ENCODE measurements at places on chromosomes 2 and 18.

- no peak for DNase-seq
Measured at GRCh38 chr2:209970271-209970670, 32.2 kb upstream of the RPE start.

- no peak for DNase-seq
Measured at GRCh38 chr2:31188131-31188530, 29.2 kb downstream of the CAPN14 start.

GRCh38 chr2:14292964-14293363 lies 339.6 kb upstream of the LRATD1 start:
- no peak for DNase-seq

- no peak for DNase-seq
Measured at GRCh38 chr2:219718066-219718465, 90.6 kb downstream of the SLC4A3 start.

- DNase-seq: no peak
Measured at GRCh38 chr2:226995625-226996041, 159.8 kb downstream of the RHBDD1 start.

DNA sequence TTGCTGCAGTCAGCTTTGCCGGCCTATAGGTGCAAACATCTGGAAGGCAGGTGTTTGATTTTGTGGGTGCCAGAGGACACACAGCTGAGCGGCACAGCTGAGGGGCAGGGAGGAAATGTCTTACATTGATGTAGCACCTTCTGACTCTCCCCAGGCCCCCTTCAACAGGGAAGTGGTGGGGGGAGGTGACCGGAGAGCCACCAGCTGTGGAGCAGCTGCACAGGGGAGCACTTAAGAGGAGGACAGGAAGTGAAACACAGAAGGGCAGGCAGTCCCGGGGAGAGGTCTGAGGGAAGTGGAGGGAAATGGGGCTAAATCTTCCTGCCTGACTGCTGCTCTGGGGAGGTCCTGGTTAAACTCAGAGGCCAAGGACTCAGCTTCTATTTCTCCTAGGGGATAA lies 409.1 kb downstream of the TNS1 start:
- DNase-seq: no peak

DNA sequence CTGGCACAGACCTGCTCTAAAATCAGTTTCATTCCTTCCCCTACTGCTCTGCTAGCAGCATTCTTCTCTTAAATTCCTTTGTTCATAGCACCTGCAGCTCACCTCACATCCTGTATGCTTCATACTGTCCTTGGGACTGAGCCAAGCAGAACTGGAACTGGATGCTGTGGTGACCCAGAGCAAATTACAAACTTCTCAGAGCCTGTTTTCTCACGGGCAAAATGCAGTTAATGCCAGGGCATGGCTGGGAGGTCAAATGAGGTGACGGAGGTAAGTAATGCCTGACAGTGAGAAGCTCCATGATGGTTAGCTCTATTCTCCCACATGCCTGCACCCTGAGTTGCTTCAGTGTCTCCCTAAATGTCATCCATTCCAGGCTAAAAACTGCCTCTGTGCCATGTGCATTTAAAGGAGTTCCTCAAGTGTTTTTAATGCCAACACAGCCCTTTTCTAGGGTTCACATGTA lies 29.7 kb downstream of the C2orf42 start:
- no peak for DNase-seq

DNA sequence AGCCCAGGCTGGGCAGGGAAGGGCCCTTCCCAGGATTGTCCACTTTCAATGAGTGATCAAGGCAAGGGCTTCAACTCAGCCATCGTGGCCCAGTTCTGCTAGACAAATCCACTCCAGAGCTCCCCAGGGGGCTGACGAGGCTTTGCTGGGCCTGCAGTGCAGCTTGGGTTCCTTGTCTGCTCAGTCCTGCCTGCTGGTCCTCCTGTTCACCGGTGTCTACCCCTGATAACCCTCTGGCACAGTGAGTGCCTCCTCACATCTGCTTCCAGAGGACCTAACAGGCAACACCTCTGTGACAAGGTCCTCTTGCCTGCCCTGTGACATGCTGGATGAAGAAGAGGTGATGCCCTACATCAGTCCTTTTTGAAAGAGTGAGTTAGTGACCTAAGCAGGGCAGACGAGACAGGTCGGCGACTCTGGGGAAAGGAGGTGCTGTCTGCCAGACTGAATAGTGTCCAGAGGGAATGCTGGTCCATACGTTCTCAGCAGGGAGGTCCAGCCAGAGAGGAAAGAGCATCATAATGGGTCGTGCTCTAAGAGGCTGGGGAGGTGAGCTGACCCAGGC lies 20.9 kb upstream of the KCNF1 start:
- no peak for DNase-seq

DNA sequence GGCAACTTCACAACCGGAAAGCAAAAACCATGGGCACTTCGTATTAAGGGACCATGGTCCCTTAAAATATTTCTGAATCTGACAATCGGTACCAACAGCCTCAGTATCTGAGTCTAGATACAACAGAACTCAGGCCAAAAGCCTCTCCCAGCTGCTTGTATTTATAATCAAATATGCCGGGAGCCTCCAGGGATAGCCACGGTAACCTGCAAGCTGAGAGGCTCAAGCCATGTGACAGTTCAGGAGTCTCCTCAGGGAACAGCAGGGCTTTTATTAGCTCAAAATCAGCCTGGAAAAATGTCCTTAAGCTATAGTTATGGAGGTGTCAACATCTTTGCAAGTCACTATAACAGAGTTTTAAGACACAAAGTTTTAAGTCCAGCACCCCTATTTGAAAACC lies 352.8 kb upstream of the GYPC start:
- DNase-seq: no peak

- no peak for DNase-seq
Measured at GRCh38 chr18:49276680-49277079, 183.8 kb downstream of the DYM start.
